ENCODE measurements at places on chromosomes 7 and 10.

GRCh38 chr10:60069311-60069710 is 163.0 kb upstream of the CCDC6 start:
- DNase-seq: no peak

GRCh38 chr7:27229448-27229847 is 13.2 kb upstream of the EVX1 start:
- DNase-seq: no peak

DNA sequence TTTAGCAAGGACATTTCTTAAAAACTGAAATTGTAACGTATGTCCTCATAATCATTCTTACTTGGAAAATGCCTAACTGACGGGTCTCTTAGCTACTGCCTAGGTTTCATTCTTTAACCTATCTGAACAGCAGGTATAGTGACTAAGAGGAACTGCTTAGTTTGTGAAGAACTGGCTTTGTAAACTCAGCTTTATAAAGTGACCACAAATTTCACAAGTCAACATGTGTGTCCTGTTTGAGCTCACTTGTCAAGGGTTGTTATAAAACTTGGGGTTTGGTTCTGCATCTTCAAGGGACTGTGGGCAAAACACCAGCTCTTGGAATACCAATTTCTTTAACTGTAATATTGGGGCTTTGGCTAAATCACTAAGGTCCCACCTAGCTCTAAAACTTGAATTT is 32.2 kb downstream of the MRPS33 start:
- no peak for DNase-seq

GRCh38 chr7:4361774-4362173 is 320.3 kb upstream of the FOXK1 start:
- DNase-seq: no peak

DNA sequence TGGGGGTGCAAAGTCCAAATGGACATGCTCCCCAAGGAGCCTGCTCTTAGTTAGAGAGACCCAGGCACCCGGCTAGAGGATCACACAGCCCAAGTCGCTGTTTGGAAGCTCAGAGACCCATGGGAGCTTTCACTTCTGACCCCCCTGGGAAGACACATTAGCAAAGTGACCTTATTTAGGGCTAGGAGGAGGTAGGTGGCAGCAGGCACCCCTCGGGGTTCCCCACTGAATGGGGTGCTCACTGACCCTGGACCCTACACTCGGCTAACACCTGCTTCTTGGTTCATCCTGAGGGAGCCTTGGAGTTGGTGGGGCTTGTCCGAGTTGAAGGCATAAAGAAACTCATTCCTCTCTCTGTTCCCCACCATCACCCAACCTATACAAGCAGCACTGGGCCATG is 27.1 kb upstream of the HABP2 start:
- DNase-seq: no peak

GRCh38 chr10:72026278-72027111 is 61.9 kb downstream of the SPOCK2 start:
- no peak for DNase-seq

GRCh38 chr7:65230231-65230630 is 143.4 kb upstream of the ZNF92 start:
- DNase-seq: no peak

DNA sequence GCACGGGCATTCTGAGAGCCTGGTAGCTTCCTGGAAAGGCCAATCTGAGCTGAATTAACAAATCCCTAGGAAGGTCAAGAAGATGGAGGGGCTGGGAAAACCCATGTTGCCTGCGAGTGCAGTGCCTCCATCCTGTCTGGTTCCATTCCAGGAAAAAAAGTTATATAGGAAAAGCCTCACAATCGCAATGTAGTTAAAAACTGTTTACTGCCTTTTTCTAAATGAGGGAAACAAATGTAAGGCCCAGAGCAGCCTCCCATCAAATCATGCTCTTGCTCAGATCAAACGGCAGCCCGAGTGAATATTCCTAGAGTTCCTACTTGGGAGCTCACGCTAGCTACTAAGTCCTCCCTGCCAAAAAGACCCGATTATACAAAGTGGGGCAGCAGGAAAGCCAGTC is 179.9 kb downstream of the KCNMA1 start:
- no peak for DNase-seq

GRCh38 chr7:158238616-158239289 is 348.9 kb downstream of the PTPRN2 start:
- no peak for DNase-seq

DNA sequence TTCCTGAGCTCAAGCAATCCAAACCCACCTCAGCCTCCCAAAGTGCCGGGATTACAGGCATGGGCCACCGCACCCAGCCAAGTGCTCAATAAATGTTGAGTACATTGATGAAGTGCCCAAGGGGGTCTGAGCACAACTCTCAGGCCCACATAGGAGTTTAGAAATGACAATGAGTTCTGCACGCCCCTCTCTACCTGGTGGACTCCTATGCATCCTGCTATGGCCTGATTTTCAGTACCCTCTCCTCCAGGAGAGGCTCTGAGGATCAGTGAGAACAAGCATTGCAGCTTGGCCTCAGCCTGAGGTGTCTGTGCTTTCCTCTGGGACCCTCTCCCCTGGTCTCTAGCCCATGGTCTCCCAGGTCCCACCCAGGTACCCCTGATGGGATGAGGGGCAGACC is 20.9 kb upstream of the GRIFIN start:
- no peak for DNase-seq

- DNase-seq: no peak
Observed at GRCh38 chr10:6558759-6559461, 21.2 kb downstream of the PRKCQ start.

DNA sequence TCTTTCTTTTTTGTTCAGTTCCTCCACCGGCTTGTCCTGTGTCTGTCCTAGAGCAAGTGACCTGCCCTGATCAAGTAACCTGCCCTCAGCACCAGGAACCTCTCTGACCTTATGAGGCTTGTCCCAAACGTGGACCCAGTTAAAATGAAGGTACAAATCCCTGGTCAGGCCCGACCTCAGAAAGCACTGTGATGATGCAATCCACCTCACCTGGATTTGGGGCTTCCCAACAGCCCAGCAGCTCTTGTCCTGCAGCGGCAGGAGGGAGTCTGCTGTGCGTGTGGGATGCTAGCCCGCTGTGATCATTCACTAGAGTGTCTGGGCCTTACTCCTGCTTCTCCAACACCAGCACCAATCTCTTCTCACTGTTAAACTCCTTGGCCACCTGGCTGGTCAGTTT is 11.2 kb downstream of the COL17A1 start:
- no peak for DNase-seq

- peak; percentile 69 for DNase-seq
Observed at GRCh38 chr10:96587264-96588059, 650 bp upstream of the TM9SF3 start.

DNA sequence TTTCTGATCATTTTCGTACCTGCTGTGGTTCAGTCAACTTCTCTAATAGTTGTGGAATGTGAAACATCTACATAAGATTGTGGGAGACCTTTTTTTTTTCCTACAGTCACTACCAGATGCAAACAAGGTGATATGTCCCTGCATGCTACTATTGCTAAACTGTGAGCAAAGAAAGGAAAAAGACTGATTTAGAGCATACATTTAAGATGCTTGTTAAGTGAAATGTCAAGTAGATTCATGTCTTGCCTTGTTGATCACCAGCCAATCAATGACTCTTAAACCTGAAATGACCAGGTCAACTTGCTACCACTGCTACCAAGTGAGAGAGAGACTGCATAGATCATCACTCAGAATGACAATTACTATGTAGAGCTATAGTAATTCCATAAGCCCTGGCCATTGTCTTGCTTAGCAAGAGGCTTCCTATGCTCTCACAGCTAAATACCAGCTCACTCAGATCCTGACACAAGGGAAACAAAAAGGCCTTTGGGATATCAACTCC is 84.3 kb upstream of the SKAP2 start:
- DNase-seq: no peak

- no peak for DNase-seq
Observed at GRCh38 chr10:66176772-66177171, 749.1 kb upstream of the LRRTM3 start.

GRCh38 chr7:126524967-126525366 is 727.8 kb downstream of the GRM8 start:
- no peak for DNase-seq

DNA sequence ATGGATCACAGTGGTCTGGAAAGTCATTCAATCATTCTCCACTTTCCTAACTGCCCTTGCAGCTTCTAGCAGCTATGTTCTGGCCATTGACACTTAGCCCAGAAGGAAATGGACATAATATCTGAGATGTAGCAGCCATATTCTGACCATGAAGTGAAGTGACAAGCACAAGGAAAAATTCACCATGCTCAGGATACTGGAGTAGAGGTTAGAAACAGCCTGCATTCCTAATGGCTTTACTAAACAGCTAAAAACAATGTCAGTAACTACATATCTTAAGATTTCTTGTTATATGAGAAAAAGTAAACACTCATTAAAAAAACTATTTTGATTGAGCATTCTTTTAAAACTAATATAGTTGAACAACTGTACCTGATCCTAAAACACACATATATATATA is 443.8 kb downstream of the MAGI2 start:
- no peak for DNase-seq

GRCh38 chr10:131857156-131858117 is 43.4 kb upstream of the PPP2R2D start:
- DNase-seq: no peak

DNA sequence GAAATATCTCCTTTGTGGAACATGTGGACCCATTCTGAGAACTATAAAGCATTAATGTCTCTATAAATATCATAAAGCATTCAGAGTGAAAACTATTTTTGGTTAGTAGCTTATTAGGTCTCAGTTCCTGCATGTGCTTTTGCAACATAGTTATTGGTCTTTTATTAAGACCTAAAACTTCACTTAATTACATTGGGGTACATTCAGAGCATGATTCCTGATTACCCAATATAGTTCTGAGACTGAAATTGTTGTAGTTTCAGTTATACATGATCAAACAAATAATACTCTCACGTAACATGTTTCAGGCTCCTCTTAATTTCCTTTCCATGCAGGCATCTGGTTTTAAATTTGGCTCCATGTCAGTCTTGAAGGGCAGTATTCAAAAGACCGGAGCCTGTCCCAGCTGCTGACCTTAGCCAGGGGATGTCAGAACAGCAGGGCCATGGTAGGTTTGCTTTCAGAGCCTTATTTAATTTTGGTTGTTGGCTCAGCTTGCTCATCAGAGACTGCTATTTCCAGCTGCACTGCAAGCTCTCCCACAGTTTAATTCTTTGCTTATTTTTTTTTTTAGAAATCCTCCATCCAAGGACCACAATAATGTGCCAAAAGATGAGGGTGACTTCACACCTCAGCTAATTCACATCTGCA is 447.8 kb upstream of the FZD8 start:
- DNase-seq: no peak

GRCh38 chr10:113993489-113993991 is 50.1 kb upstream of the ADRB1 start:
- DNase-seq: no peak

- DNase-seq: no peak
Observed at GRCh38 chr7:14207138-14207537, 217.7 kb upstream of the ETV1 start.

DNA sequence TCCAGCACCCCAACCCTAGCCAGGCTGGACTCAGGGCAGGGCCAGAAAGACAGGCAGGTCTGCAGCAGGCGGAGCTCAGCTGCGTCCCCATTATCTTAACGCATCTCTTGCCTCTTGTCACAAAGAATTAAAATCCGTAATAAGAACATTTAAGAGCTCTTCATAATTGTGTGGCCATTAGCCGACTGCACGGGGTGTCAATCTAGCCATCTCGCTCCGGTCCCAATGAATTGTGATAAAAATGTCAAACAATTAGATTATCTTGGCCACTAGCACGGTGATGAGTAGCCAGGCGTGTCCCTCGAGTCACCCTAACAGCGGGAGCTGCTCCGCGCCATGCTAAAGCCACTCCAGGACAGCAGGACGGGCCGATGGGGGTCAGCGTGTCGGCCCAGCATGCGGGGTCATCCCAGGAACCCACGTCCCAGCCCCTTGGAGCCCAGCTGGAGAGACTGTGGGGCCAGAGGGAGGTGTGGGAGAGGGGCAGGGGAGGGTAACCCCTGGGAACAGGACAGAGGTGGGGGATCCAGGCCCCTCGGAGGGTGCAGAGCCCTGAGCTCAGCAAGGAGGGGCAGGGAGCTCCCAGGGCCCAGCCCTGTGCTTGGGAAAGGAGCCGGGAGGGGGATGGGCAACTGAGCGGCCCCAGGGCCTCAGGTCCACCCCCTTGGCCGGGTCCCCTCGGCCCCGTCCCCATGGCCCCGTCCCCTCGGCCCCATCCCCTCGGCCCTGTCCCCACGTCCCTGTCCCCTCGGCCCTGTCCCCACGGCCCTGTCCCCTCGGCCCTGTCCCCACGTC is 17.7 kb upstream of the NKX6-2 start:
- DNase-seq: no peak

DNA sequence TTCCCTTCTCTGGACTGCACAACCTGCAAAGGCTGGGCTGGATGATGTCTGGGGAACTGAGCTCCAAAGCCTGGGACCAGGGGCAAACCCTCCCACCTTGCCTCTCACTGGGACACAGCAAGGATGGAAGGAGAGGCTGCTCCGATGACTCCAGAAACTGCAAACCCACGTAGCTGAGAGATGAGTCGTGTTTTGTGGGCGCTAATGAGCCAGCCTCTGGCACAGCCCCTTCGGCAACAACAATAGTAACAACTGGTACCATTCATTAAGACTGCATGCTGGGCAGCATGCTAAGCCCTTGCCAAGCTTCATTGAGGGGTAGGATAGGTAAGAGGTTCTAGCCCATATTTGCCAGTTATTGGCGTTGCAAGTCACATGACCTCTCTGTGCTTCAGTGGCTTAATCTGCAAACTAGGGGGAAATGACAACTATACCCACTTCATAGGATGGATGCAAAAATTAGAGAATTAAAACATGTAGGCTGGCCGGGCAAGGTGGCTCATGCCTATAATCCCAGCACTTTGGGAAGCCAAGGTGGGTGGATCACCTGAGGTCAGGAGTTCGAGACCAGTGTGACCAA is 145.9 kb downstream of the SH3PXD2A start:
- DNase-seq: peak; percentile 15

DNA sequence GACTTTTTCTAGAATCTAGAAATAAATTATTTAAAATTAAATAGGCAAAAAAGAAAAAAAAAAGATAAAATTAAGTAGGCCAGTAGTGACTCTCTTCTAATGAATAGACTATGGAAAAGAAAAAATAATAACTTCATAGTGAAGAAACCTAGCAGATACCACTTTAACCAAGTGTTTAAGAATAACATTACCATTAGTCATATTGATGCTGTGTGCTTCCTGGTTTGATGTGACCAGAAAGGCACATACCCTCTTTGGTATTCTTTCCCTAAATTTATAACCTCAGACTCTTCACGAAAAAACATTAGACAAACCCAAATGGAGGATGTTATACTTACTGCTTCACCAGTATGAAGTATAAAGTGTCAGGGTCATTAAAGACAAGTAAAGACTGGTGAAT is 42.6 kb downstream of the KIF20B start:
- no peak for DNase-seq

DNA sequence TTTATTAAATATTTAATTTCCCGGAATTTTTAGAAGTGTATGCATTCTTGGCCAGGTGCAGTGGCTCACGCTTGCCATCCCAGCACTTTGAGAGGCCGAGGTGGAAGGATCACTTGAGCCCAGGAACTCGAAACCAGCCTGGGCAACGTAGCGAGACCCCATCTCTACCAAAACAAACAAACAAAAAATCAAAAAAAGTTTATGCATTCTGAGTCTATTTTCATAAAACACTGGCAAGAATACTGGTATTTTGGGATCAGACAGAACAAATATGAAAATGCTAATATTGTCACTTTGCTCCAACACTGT is 440.8 kb upstream of the FOXK1 start:
- no peak for DNase-seq

GRCh38 chr10:112140110-112140970 is 43.2 kb downstream of the GPAM start:
- DNase-seq: peak; percentile 47

Measured in amniotic stem cell (primary cell).